Anterior cingulate cortex (tissue), 58 donors: ENCODE measurements at places on chromosomes 16 and 17.
A peak's percentile ranks its signal among the peaks of the same experiment; 100 is the strongest.

DNA sequence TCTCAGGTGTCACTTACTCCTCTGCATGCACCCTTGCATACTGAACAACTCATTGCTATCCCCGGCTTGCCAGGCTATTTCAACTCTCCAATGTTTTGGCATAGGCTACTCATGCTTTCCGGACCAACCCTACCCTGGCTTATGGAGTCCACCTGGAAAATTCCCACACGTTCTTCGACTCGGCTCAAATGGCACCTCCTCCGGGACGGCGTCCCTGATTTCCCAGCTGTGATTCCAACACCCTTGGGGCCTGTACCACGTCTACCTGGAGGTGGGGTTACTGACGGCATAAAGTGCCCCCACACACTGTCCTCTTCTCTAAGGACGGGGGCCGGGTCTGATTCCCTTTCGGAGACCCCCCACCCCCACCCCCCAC is 498 bp downstream of the SMYD4 start:
- no peak for DNase-seq

DNA sequence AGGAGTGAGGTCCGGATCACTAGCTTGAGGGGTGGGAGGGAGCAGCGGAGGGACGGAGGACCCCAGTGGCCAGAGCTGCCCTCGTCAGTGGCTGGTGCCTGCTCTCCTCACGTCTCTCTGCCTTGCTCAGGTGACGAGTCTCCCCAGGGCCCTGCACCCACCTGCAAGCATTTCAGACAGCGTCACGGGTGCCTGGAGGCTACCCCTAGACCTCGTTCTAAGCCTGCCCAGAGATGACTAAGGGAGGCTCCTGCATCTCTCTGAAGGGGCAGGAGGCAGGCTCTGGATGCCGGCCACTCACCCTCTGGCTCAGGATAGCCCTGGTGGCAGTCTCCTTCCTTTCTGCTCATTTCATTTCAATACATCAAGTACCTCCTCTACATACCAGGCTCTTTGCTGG is 68.8 kb downstream of the MRC2 start:
- no peak for DNase-seq

- no peak for DNase-seq
Observed at GRCh38 chr17:418421-418751, 65.8 kb upstream of the RPH3AL start.

GRCh38 chr16:86899757-86900156 is 321.4 kb downstream of the FOXL1 start:
- no peak for DNase-seq

- DNase-seq: no peak
Observed at GRCh38 chr17:82807562-82807961, 32.3 kb downstream of the ZNF750 start.

DNA sequence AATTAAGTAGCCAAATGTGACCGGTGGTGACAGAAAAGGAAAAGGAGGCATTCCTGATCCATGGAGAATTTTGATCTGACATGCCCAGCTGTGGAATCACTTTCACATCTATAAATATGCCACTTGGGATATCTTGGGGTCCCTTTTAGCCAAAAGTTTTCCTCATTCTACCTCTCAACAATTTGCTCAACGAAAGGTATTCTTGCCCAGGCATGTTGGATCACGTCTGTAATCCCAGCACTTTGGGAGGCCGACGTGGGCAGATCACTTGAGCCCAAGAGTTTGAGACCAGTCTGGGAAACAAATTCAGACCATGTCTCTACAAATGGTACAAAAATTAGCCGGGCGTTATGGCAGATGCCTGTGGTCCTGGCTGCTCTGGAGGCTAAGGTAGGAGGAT is 24.3 kb downstream of the LITAF start:
- DNase-seq: no peak

DNA sequence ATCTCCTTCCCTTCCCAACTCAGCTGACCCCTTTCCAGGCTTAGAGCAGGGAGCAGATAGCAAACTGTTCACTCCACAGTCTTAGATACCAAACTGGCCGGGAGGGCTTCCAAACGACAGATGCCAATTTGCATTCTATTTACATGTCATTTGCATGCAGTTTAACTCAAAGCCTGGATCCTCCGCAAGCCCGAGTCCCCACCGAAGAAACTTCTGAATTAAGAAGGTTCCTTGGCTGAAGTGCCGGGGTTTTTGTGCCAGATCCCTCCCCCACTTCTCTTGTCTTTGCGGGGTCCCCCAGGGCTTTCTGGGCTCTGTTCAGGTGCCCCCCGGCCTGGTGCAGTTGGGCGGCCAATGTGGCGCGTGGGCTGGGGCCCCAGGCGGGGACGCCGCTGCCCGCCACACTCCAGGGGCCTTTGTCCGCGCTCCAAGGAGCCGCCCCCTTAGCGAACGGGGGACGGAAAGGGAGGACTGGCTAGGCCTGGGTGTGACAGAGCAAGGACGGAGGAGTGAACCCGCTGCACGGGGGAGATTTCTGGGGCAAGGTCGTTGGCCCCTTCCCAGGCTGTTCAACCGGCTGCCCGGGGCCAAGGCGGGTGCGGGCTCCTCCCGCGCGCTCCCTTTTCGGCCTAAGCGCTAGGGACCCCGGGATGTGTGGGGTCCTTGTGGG is 1.2 kb downstream of the GPRC5B start:
- peak; percentile 80 for DNase-seq

GRCh38 chr16:5928476-5929065 is 831.0 kb upstream of the EEF2KMT start:
- no peak for DNase-seq

DNA sequence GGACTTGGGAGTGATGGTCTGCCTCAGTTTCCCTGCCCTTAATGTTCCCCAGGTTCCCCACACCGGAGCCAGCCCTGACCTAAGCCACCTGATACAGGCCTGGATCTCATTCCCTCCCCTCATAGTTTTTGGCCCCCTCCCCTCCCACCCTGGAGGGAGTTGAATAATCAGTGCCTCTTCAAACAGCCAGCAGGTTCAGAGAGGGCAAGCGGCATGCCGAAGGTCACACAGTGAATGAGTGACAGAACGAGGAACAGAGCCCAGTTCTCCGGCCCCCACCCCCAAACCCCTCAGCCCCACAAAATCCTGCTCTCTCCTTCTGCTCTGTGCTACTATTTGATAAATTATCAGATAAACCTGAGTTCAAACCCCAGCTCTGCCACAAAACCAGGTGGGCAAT is 31.2 kb downstream of the BEAN1 start:
- DNase-seq: no peak

GRCh38 chr17:1611715-1612114 is 16.9 kb downstream of the SLC43A2 start:
- no peak for DNase-seq

- no peak for DNase-seq
Observed at GRCh38 chr16:84299734-84300440, 5.2 kb downstream of the WFDC1 start.

- no peak for DNase-seq
Observed at GRCh38 chr17:2419486-2419885, 18.6 kb upstream of the MNT start.

DNA sequence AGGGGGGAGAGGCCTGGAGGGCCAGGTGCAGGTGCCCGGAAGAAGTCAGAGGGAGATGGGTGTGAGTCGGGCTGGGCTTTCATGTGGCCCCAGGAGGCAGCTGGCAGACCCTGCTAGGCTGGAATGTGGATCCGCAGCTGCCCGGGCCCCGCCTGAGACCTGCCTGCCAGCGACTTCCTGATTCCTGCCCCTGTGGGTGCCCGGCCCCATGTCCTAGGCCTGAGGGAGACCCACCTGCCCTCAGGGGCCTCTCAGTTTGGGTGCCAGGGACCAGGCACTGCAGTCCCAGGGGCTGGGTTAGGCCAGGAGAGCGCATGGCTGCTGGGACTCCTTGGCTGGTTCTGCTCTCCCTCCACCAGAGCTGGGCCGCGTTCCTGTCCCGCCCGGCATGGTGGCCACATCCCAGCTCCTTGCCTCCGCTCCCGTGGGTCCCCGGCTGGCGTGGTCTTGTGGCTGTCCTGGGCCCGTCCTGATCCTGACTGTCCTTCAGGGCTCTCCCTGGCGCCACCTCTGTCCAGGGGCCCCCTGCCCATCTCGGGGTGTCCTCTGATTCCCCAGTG is 22.1 kb upstream of the SPNS2 start:
- DNase-seq: no peak

- no peak for DNase-seq
Observed at GRCh38 chr17:59874376-59874775, 18.4 kb downstream of the TUBD1 start.

- DNase-seq: no peak
Observed at GRCh38 chr16:3460585-3460984, 17.1 kb downstream of the NAA60 start.

- no peak for DNase-seq
Observed at GRCh38 chr16:27366687-27367460, 35.1 kb upstream of the IL21R start.

GRCh38 chr17:40498281-40499084 is 2.9 kb downstream of the TNS4 start:
- DNase-seq: no peak

DNA sequence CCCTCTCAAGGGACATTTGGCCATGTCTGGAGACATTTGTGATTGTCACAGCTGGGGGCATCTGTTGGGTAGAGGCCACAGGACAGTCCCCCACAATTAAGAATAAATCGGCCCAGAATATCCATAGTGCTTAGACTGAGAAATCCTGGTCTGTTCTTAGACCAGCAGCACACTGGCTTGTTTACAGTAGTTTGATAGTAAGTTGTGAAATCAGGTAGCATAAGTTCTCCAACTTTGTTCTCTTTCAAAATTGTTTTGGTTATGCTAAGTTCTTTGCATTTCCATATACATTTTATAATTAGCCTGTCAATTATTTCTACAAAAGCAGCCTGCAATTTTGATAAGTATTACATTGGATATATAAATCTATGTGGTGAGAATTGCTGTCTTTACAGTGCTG is 6.8 kb downstream of the MGRN1 start:
- DNase-seq: no peak

GRCh38 chr17:44645341-44645740 is 10.9 kb upstream of the MEIOC start:
- DNase-seq: no peak

- DNase-seq: no peak
Observed at GRCh38 chr17:59423903-59424302, 92.4 kb downstream of the YPEL2 start.

DNA sequence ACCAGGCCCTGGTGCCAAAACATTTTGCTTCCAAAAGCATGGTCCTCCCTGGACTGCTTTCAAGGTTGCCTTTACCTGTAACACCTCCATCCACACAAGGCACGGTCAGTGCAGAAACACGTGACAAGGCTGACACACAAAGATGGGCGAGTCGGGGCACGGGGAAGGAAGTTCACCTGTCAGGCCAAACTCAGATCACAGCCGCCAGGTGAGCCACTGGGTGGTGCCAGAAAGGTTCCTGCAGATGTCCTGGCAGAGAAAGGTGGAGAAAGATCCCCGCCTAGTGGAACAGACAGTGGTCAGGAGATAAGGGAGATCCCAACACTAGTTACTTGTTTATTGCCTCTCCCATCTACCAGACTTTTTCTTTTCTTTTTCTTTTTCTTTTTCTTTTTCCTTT is 155.3 kb downstream of the AIPL1 start:
- DNase-seq: no peak

DNA sequence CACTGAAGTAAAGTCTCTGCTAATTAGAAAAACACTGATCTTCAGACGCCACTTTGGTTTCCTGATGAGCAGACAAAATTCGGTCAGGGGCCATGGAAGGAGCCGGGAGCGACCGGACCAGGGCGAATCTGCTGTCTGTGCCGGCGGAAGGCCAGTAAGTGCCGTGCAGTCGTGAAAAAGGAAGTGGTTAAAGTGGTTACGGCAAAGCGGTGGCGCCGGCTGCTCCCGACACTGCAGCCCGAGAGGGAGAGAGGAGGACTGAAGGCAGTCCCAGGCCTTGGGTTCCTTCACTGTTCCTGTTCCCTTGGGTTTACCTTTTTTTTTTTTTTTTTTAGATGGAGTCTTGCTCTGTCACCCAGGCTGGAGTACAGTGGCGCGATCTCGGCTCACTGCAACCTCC is 17.3 kb upstream of the HEXD start:
- peak; percentile 31 for DNase-seq

DNA sequence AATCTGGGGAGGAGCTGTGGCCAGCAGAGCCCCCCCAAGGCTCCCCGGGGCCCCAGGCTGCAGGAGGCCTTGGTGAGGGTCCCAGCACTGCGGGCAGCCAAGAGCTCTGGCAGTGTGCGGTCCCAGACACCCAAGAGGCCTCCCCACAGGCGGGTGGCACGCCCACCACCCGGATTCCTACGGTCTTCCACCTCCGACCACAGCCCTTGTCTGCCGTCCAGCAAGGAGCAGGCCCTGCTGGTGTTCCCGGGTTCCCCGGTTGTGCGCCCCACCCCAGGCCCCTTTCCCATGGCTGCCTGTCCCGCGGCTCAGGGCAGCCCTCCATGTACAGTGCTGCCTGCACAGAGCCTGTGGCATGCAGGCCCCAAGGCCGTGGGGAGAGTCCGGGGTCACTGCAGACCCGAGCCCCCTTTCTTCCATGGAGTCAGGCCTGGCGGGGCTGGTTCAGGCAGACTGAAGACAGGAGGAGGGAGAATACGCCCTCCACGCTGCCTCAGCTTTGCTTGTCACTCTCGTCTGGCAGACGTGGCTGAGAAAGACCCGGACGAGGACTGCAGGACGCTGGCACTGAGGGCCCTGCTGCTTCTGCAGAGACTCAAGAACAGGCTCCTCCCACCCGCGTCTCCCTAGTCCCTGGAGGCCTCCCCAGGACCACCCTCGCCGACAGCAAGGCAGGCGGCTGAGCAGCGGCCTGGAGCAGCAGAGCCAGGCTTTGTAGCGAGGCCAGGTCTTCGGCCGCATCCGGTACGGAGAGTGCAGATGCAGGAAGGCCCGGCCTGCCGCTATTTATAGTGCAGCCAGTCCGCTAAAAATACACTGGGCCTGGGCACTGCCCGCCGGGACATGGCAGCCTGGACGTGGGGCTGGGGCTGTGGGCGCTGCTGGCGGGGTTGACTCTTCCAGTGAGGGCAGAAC is 16.4 kb downstream of the TELO2 start:
- DNase-seq: no peak

- no peak for DNase-seq
Observed at GRCh38 chr17:56918916-56919315, 5.1 kb upstream of the TRIM25 start.

GRCh38 chr16:83882163-83882885 is 16.6 kb upstream of the MLYCD start:
- DNase-seq: no peak

DNA sequence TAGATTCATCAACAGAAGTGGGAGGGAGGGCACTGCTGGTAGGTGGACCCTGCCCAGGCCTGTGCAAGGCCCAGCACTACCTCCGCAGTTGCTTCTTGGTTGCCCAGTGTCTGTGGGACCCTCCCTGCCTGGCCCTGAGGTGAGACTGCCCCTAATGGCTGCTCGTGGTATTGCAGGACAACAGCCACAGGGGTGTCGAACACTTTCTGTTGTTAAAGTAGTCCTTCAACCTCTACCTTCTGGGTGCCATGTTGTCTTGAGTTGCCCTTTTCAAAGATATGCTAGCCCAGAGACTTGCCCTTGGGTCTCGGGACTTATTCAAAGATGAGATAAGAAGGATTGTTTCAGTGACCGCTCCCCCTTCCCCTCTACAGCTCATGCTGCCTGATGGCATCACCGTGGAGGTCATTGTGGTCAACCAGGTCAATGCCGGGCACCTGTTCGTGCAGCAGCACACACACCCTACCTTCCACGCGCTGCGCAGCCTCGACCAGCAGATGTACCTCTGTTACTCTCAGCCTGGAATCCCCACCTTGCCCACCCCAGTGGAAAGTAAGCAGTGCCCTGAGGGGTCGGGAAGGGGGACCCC is 29.1 kb downstream of the AKAP1 start:
- no peak for DNase-seq

GRCh38 chr17:18038149-18038850 is 668 bp downstream of the ATPAF2 start:
- no peak for DNase-seq
